CD14-positive monocyte (primary cell): ENCODE measurements at places on chromosomes 12 and 14.

- no peak for DNase-seq
- no peak overlapping the region for H3K4me3 ChIP-seq
- H3K27me3 ChIP-seq = no peaks in the 10 kb centered on the region
- H3K27ac ChIP-seq = no peak overlapping the region
- peaks cover 6% of the 10 kb centered on the region for H3K36me3 ChIP-seq
Observed at GRCh38 chr14:55005071-55005470, 21.8 kb downstream of the WDHD1 start.

- peaks cover 8% of the 10 kb centered on the region for H3K36me3 ChIP-seq
- no peak for DNase-seq
- H3K27ac ChIP-seq = no peak overlapping the region
Observed at GRCh38 chr14:89293314-89293916, 123.6 kb downstream of the FOXN3 start.

GRCh38 chr12:1306817-1307216, 287.6 kb downstream of the FBXL14 start:
- no peaks in the 10 kb centered on the region for H3K36me3 ChIP-seq
- peaks cover 73% of the 10 kb centered on the region for H3K4me1 ChIP-seq
- H3K27ac ChIP-seq = peak overlapping the region; percentile 72
- no peaks in the 10 kb centered on the region for H3K27me3 ChIP-seq
- no peak for DNase-seq
- H3K4me3 ChIP-seq = peak overlapping the region; percentile 60

- H3K36me3 ChIP-seq = no peaks in the 10 kb centered on the region
- H3K4me3 ChIP-seq = no peak overlapping the region
- peak; percentile 41 for DNase-seq
- peak overlapping the region; percentile 14 for H3K27ac ChIP-seq
- H3K27me3 ChIP-seq = no peaks in the 10 kb centered on the region
Observed at GRCh38 chr12:16573398-16574077, 32.4 kb downstream of the LMO3 start.

DNA sequence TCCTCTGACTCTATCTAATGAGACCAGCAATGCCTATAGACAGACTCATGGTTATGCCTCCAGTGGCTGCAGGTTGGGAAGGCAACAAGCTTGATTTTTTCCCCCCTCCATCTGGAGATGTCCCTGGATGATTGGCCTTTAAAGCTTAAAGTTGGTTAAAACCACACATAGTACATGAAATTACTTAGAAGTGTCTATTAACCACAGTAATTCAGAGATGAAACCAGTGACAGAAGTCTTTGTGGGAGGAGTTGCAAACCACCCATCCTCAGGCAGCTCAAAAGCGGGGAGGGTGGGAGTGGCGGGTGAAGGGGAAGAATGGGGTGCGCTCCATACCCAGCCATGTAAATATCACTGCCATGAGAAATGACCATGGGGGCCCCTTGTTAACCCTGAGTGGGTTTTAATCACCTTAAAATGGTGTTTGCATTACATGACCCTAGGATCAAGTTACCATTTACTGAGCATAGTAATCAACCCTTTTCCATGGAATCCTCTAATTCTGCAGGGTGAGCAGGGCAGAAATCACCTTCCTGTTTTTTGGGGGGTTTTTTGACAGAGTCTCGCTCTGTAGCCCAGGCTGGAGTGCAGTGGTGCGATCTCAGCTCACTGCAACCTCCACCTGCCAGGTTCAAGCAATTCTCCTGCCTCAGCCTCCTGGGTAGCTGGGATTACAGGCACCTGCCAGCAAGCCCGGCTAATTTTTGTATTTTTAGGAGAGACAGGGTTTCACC, 133.5 kb downstream of the FOXN3 start:
- H3K27ac ChIP-seq = no peak overlapping the region
- no peak overlapping the region for H3K4me3 ChIP-seq
- no peaks in the 10 kb centered on the region for H3K4me1 ChIP-seq
- H3K36me3 ChIP-seq = peaks cover 16% of the 10 kb centered on the region

DNA sequence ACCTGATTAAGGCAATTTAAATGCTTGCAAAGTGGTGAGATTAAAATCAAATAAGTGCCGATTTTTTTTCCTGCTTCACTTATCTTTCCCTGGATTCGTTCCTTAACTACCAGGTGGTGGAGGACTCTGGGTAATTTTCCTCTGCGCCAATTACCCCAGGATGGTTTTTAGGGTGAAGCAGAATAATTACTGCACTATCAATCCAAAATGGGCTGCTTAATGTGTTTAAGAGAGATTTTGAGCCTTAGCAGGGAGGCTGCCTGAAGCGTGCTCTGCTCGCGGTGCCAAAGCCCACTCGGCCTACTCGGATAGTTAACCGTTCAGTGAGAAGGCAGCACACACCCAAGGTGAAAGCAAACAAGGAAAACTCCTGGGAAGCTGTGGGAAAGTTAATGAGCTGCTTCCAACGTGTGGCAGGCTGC, 274.9 kb upstream of the LMO3 start:
- H3K4me3 ChIP-seq = no peak overlapping the region
- DNase-seq = no peak
- H3K4me1 ChIP-seq = no peaks in the 10 kb centered on the region
- H3K27me3 ChIP-seq = no peaks in the 10 kb centered on the region
- H3K36me3 ChIP-seq = no peaks in the 10 kb centered on the region

GRCh38 chr14:99426265-99426664, 54.4 kb downstream of the SETD3 start:
- no peak overlapping the region for H3K4me3 ChIP-seq
- no peak for DNase-seq
- H3K36me3 ChIP-seq = peaks cover 97% of the 10 kb centered on the region
- H3K4me1 ChIP-seq = no peaks in the 10 kb centered on the region
- no peaks in the 10 kb centered on the region for H3K27me3 ChIP-seq
- H3K27ac ChIP-seq = no peak overlapping the region

DNA sequence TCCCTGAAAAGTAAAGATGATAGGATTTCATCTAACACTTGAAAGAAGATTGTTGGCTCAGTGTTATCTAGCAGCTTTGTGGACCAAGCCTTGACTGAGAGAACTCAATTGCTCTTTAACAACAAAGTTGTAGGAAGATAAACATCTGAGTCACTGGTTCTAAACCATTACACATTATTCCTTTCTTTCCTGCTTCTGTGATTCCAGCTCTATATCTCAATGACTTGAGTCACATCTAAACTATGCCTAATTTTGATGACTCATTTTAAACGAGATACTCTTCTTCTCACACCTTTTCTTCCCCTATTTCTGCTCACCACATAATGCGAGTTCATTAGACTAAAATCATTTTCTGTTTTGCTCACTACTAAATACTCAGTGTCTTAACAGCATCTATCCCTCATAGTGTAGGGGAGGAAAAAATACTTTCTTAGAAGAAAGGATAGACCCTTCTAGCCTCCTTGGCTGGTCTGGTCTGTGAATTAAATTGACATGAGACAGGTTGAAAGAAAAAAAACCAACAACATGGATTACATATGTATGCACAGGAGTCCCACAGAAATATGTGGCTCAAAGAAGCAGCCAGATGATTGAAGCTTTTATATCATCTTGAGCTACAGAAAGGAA, 201.4 kb downstream of the C12orf50 start:
- H3K36me3 ChIP-seq = no peaks in the 10 kb centered on the region
- DNase-seq = no peak
- no peaks in the 10 kb centered on the region for H3K27me3 ChIP-seq
- H3K4me1 ChIP-seq = no peaks in the 10 kb centered on the region
- H3K4me3 ChIP-seq = no peak overlapping the region

- no peak overlapping the region for H3K27ac ChIP-seq
- H3K4me1 ChIP-seq = no peaks in the 10 kb centered on the region
- no peak overlapping the region for H3K4me3 ChIP-seq
- no peak for DNase-seq
Observed at GRCh38 chr12:1515428-1515827, 79.0 kb downstream of the FBXL14 start.

GRCh38 chr12:109479761-109480160, 2.3 kb downstream of the UBE3B start:
- no peak for DNase-seq
- no peaks in the 10 kb centered on the region for H3K27me3 ChIP-seq
- H3K4me3 ChIP-seq = no peak overlapping the region
- no peak overlapping the region for H3K27ac ChIP-seq

- H3K27me3 ChIP-seq = no peaks in the 10 kb centered on the region
- H3K4me3 ChIP-seq = no peak overlapping the region
- H3K4me1 ChIP-seq = no peaks in the 10 kb centered on the region
- no peaks in the 10 kb centered on the region for H3K36me3 ChIP-seq
- no peak for DNase-seq
Observed at GRCh38 chr12:91367234-91367849, 184.7 kb upstream of the DCN start.

- H3K27ac ChIP-seq = no peak overlapping the region
- peaks cover 65% of the 10 kb centered on the region for H3K27me3 ChIP-seq
- no peaks in the 10 kb centered on the region for H3K36me3 ChIP-seq
- peak; percentile 8 for DNase-seq
- H3K4me1 ChIP-seq = peaks cover 20% of the 10 kb centered on the region
Observed at GRCh38 chr12:63151623-63152320, 771 bp upstream of the AVPR1A start.

DNA sequence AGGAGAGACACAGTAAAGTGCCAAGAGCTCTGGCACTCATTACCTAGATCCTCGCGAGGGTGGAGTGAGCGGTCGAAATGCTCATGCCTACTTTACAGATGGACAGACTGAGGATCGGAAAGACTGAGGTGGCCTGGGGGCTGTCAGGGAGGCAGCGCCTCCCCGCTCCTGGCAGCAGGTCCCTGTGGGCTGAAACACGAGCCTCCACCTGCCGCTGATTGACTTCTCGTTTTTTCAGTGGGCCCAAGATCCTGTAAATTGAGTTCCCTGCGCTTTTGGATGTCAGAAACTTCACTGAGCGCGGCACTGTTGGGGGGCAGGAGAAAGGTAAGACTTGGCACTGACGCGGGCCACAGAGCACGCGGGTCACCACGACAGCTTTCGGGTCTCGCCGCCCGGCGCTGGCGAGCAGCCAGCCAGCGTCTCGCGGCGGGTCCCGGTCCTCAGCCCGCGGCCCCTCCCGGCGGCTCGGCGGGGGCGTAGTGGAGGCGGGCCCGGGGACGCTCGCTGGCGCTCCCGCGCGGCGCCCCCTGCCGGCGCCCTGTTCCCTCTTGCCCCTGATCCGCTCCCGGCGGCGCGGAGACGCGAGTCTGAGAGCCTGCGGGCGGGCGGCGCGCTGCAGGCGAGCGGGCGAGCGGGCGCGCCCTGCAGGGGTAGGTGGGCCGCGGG, 552 bp upstream of the SCN8A start:
- H3K4me3 ChIP-seq = no peak overlapping the region
- peaks cover 65% of the 10 kb centered on the region for H3K27me3 ChIP-seq
- peak; percentile 17 for DNase-seq
- no peak overlapping the region for H3K27ac ChIP-seq
- peaks cover 9% of the 10 kb centered on the region for H3K4me1 ChIP-seq

DNA sequence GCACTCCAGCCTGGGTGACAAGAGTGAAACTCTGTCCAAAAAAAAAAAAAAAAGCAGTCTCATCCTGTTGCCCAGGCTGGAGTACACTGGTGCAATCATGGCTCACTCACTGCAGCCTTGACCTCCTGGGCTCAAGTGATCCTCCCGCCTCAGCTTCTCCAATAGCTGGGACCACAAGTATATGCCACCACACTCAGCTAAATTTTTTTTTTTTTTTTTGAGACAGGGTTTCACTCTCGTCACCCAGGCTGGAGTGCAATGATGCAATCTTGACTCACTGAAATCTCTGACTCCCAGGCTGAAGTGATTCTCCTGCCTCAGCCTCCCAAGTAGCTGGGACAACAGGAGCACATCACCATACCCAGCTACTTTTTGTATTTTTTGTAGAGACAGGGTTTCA, 5.2 kb upstream of the CNPY2 start:
- H3K27ac ChIP-seq = peak overlapping the region; percentile 45
- no peaks in the 10 kb centered on the region for H3K27me3 ChIP-seq
- DNase-seq = peak; percentile 94

- H3K4me3 ChIP-seq = no peak overlapping the region
- no peaks in the 10 kb centered on the region for H3K4me1 ChIP-seq
- H3K27ac ChIP-seq = no peak overlapping the region
- no peaks in the 10 kb centered on the region for H3K27me3 ChIP-seq
- no peaks in the 10 kb centered on the region for H3K36me3 ChIP-seq
Observed at GRCh38 chr12:78115889-78116288, 285.2 kb downstream of the NAV3 start.

DNA sequence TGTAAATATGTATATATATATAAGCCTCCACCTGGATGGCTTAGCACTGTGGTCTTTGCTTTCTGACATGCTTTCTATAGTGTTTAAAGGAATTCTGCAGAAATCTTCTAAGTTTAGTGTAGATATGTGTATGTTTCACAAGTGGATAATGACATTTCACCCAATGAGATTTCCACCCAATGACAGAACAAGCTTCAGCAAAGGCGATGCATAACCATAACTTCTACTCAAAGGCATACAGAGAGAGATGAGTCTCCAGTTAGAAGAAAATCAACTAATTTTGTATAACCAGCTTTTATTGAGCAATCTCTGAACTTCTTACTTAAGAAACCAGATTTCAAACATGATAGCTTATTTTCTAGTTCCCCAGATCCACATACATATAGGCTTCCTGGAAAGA, 134.0 kb downstream of the DYRK2 start:
- H3K27me3 ChIP-seq = no peaks in the 10 kb centered on the region
- H3K27ac ChIP-seq = no peak overlapping the region
- H3K4me3 ChIP-seq = no peak overlapping the region
- no peak for DNase-seq
- no peaks in the 10 kb centered on the region for H3K36me3 ChIP-seq

DNA sequence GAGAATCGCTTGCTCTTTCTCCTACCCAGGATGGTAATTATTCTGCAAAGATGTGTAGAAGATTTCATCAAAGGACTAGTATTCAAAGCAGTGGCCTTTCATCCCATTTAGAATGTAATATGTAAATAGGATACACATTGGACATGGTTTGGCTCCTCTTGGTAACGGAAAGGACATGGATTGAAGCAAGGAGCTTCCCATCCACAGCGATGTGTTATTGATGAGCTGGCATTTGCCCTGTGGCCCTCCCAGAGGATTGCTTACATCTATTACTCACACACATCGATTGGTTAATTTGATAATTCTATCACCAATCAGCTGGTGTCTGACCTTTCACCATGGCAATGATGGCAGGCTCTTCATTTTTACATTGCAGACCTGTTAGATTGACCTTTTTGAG, 458.4 kb downstream of the EGLN3 start:
- DNase-seq = no peak
- no peak overlapping the region for H3K27ac ChIP-seq
- H3K27me3 ChIP-seq = no peaks in the 10 kb centered on the region
- H3K36me3 ChIP-seq = no peaks in the 10 kb centered on the region

GRCh38 chr12:43740511-43741100, 18.0 kb downstream of the PUS7L start:
- H3K27me3 ChIP-seq = no peaks in the 10 kb centered on the region
- H3K4me1 ChIP-seq = no peaks in the 10 kb centered on the region
- no peak overlapping the region for H3K4me3 ChIP-seq
- H3K27ac ChIP-seq = no peak overlapping the region
- H3K36me3 ChIP-seq = peaks cover 35% of the 10 kb centered on the region
